ENCODE measurements at places on chromosomes 12 and 14. TPM values are rescaled to one million over a fixed set of nuclear protein-coding genes. Genes with fewer than 3 reads are reported as not detected.

DNA sequence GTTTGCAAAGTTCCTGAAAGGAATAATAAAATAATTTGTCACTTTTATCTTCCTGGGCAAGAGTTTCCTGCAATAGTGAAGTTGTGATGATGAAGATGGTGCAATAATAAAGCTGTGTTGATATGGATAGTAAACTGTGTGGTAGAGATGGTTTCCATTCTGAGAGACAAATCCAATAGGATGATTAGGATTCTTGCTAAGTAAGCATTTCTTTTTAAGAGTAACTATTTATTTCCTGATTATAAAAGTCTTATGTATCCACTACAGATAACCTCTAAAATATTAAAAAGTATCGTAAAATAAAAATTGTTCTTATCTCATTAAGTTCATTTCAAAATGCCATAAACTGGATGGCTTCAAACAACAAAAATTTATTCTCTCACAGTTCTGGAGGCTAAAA, 28.7 kb downstream of the TSPAN11 start:
- DNase-seq: no peak

GRCh38 chr14:68639758-68640574, 152.9 kb downstream of the ZFP36L1 start:
- DNase-seq: no peak

- no peak for DNase-seq
Measured at GRCh38 chr14:105145381-105146180, 23.0 kb downstream of the JAG2 start.

GRCh38 chr14:89165189-89166181, 251.5 kb downstream of the FOXN3 start:
- DNase-seq: no peak

GRCh38 chr12:79688376-79689060, 2.2 kb downstream of the PAWR start:
- peak; percentile 49 for DNase-seq

DNA sequence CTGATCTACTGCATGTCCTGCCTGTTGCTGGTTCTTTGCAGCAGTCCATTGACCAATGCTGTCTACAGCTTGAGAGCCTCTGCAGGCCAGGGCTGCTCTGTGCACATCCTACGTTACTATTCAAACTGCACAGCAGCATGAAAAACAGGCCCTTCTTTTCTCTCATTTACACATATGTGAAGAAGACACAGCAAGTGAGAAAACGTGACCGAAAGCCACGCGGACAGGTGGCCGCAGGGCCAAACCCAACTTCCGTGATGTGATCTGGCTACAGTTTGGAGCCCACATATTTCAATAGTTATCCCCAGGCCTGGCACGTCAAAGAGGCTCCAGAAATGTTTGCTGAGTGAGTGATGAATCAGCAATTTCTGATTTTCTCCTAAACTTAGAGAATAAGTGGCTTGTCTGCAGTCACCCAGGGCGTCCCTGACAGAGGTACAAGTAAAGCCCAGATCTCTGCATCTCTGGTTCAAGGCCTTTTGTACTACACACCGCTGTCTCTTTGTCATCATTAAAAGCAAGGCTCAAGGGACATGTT, 17.9 kb upstream of the TCL1B start:
- DNase-seq: no peak

DNA sequence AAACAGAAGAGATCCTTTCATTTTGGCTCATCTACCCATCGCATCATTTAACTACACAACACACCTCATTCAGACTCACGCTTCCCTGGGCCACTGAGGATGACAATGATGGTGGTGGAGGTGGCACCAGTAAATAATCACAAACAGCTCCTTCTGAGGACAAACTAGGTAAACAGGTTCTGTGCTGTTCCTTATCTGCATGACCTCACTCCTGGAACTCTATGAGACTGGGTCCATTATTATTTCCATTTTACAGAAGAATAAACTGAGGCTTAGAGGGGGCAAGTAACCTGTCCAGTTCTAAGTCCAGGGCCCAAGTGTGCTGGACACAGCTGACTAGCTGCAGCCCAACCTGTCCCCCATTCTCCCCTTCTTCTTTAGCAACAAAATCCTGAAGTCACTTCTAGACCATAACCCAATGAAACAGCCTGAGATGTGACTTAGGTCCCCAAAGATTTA, 50.4 kb downstream of the ITPK1 start:
- no peak for DNase-seq

DNA sequence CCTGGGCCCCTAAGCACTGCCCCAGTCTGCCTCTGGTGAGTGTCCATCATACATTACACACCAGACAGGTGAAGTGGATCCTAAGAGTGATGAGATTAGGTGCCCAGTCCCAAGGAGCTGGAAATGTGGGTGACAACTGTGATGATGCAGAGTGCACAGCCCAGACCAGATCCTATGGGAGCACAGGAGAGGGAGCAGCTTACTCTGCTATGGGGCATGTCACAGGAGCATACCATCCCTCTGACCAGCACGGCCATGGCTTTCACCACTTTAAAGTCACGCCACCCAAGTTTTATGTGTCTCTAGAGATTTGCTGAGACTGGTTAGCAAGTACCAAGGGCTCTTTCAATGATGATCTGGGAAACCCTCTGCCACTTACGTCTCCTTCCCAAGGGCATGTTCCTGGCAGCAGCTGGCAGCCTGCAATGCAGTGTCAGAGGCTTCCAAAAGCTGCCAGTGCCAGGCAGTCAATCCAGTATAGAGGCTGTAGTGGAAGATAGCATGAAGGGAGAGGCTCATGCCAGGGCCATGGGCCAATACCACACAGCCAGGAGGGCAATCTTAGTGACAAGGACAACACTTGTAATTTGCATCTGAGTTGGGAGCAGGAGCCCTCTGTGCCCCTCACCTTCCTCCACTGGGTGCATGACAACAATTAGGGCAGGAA, 40.2 kb downstream of the STAB2 start:
- DNase-seq: no peak

- DNase-seq: no peak
Measured at GRCh38 chr14:42028607-42029006, 421.9 kb downstream of the LRFN5 start.

DNA sequence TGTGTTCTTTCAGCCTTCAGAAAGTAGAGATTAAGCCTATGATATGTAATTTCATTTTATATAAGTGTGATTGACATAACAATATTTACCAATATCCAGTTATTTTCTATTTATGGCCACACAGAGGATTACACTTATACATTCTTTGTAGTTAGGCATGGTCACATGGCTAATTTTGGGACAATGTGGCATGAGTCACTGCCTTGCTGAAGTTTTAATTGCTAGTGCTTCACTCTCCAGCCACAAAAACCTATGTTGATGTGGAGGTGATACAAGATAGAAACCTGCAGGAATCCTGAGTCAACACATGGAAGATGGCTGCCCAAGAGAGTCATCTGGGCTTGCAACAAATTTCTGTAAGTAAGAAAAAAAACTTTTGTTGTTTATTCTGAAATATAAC, 17.0 kb downstream of the CLEC14A start:
- DNase-seq: peak; percentile 42

DNA sequence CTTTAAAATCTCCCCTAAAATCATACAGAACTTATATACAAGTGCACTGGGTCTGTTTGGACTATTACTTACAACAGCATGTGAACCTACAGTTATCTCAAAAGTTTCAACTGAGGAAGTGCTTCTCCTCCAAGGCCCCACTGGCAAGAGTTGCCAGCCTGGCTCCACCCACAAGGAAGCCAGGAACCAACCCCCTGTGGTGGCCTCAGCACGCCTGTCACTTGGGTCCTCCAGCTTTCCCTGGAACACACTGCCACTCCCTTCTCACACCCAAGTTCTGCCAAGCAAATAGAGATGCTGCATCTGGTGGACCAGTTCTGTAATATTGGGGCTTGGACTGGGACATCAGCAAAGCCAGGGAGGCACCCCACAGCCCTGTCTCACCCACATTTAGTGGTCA, 115.4 kb downstream of the GCH1 start:
- DNase-seq: no peak

DNA sequence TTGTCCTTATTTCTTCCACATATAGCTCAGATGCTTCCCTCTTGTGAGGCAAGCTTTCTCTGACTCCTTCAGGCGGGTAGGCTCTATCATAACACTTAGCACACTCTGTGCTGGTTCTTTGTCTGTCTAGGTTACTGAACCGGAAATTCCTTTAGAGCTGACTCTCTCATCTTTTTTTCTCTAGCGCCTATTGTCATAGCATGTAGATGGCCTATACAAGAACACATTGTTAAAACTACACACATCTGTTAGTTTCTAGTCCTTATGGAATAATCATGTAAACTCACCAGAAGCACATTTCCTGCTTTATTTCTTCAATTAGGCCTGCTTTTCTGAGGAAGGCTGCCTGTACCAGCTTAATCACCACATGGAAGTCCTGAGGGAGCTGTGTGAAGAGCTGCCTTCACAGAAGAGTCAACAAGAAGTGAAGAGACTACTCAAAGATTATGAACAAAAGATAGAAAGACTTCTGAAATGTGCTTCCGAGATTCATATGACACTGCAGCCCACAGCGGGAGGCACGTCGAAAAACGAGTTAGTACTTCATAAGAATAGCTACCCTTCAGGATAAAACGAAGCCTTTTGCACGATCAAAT, 143.9 kb downstream of the SYNE2 start:
- no peak for DNase-seq

- no peak for DNase-seq
Measured at GRCh38 chr14:70744641-70745040, 64.7 kb downstream of the MAP3K9 start.

DNA sequence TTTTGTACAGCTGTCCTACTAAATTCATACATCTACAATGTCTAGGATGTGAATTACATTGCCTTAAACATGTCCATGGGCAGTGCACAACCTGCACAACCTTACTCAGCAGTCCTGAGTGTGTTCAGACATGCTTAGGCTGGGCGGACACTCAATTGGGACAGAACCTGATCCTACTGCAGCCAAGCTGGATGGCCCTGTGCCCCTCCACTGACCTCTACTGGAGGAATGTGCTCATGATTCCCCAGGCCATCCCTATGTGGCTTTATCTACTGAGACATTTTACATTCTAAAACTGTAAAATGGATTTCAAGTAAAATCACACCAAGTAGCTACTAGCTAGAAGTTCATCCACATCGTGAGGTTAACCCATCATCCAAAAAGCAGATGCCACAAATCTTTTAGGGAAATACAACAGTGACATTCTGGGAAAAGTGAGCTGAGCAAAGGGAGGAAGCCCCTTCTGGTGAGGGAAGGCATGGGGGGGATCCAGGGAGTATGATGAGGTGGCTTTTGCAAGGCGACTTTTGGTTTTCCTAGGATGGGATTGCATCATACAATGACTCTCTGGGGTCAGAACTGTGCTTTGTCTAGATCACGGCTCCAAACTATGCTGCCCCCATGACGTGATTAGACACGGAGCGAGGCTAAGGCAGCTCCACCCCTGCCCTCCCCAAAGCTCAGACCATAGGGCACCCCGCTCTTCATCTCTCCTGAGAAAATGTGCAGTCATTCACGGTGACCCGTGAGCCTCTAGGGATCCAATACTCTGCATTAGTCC, 911.7 kb upstream of the TMEM132C start:
- DNase-seq: peak; percentile 24

- no peak for DNase-seq
Measured at GRCh38 chr12:97520106-97520505, 57.5 kb downstream of the RMST start.

- no peak for DNase-seq
Measured at GRCh38 chr12:125142601-125143000, 77.4 kb downstream of the AACS start.

GRCh38 chr12:96197503-96198272, 3.5 kb downstream of the ELK3 start:
- DNase-seq: peak; percentile 96

GRCh38 chr14:81329640-81330381, 70.3 kb downstream of the STON2 start:
- DNase-seq: no peak

GRCh38 chr12:46401662-46402061, 29.1 kb upstream of the SLC38A2 start:
- DNase-seq: peak; percentile 70

DNA sequence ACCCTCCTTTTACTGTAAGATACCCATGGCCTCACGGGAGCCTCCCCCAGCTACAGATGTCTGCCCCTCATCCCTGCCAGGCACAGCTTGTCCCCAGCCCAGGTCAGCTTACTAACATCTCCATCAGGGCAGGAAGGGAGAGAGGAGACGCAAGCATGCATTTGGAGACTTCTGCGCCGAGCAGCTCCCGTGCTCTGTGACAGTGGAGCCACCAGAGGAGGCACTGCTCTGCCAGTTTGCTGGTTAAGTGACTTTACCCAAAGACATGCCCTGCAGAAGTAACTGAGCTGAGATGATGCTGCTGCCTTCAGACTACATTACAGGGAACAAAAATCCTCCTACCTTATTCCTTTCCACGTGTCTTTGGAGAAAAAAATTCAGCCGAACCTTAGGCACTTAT, 133.4 kb downstream of the ESRRB start:
- DNase-seq: no peak

DNA sequence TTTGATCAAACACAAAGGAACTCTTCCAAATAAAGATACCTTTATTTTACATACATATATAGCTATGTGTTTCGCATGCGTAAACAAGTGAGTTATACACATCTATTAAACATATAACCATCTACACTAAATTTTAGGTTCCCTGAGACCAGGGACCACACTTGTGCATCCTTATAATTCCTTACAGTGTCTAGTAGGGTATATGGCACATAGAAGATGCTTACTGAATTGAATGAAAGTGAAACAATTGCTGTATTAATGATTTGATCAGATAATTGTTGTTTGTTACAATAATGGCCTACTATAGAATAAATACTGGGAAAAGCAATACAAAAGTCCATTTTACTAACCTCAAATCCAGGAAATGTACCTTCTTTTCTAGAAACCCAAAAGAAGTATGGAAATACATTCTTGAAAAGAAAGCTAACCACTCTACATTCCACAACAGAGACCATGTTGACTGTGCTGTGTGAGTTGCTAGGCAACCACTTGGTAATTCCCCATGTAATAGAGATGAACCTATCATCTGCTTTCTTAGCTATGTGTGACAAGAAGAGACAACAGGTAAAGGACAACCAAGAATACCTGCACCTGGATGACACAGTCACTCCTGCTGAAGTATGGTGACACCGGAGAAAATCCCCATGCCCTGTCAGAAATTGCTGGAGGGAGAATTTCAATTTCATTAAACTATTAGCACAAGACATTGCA, 11.9 kb upstream of the CIPC start:
- DNase-seq: peak; percentile 61

- DNase-seq: no peak
Measured at GRCh38 chr14:104598910-104599273, 5.7 kb downstream of the TMEM179 start.

DNA sequence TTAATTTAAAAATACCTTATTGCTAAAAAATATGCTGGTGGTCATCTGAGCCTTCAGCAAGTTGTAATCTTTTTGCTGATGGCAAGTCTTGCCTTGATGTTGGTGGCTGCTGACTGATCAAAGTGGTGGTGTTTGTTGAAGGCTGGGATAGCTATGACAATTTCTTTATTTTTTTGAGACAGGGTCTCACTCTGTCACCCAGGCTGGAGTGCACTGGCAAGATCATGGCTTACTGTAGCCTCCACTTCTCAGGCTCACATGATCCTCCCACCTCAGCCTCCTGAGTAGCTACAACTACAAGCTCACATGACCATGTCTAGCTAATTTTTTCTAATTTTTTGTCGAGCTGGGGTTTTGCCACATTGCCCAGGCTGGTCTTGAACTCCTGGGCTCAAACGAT, 24.8 kb downstream of the PRORP start:
- DNase-seq: no peak

Gene PROX2
- total RNA-seq: not detected

Gene OTUB2
- 0.57 TPM for total RNA-seq

Gene CCND2
- total RNA-seq: not detected

Gene TUNAR
- total RNA-seq: not detected

Gene SYCP3
- total RNA-seq: not detected

Gene KRT77
- not detected for total RNA-seq

Gene MNAT1
- 81.6 TPM for total RNA-seq

Gene FOXM1
- total RNA-seq: 67.5 TPM

Gene CDKL1
- total RNA-seq: 1.7 TPM

Gene SERPINA1
- total RNA-seq: 8.3 TPM

Gene FGD6
- total RNA-seq: 5.4 TPM

Measured in M059J (cell line).